ENCODE measurements at places on chromosomes 13 and 19. TPM values are rescaled to one million over a fixed set of nuclear protein-coding genes. Genes with fewer than 3 reads are reported as not detected.

Gene KCNRG
- not detected for total RNA-seq

Gene MIPEP
- total RNA-seq: 30.4 TPM

Gene LGALS7
- total RNA-seq: not detected

Gene SPART
- total RNA-seq: 36.8 TPM

Gene ARHGAP33
- 8.8 TPM for total RNA-seq

Gene GPX4
- 243 TPM for total RNA-seq

Gene ZNF790
- 7.8 TPM for total RNA-seq

Gene NDUFA7
- total RNA-seq: 94.0 TPM

Gene TPTE2
- total RNA-seq: not detected

Gene SYNGR4
- total RNA-seq: not detected

Gene OR7A5
- not detected for total RNA-seq

Gene ZNF837
- total RNA-seq: 0.54 TPM

Gene PTPRS
- total RNA-seq: 37.5 TPM

Gene ZNF578
- total RNA-seq: 2.6 TPM

Gene ZNF44
- 10.8 TPM for total RNA-seq

Gene NLRP4
- total RNA-seq: not detected

Gene PCP2
- not detected for total RNA-seq

Gene OR10H1
- not detected for total RNA-seq

Gene FGF22
- not detected for total RNA-seq

All from cardiac septum (tissue), 1 donor.